ENCODE measurements at places on chromosomes 7 and 10. TPM values are rescaled to one million over a fixed set of nuclear protein-coding genes. Genes with fewer than 3 reads are reported as not detected.

The DNAH11 gene
- total RNA-seq: under 0.01 TPM

The TAF5 gene
- total RNA-seq: 4.8 TPM

The EGR2 gene
- total RNA-seq: 11.9 TPM

The SYNPO2L gene
- total RNA-seq: 0.10 TPM
